ENCODE measurements at places on chromosomes 3 and 15.

GRCh38 chr3:60399292-60399691, 852.0 kb downstream of the FHIT start:
- no peak for DNase-seq

DNA sequence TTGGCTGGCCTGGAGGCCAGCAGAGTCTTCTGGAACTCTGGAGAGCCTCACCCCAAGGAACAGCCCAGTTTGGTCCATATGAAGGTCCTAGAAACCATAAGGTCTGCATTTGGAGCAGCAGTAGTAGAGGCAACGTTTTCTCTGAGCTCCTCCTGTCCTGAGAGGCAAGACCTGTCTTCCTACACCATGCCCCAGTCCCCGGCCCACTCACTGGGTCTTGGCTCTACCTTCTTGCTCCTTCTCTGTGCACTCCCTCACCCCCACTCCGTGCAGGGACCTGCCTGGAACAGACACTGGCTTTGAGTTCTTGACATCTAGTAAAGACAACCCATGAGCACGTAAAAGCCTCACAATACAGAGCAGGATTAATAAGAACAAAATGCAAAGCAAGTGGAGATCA, 76.6 kb downstream of the CHRD start:
- DNase-seq: no peak

DNA sequence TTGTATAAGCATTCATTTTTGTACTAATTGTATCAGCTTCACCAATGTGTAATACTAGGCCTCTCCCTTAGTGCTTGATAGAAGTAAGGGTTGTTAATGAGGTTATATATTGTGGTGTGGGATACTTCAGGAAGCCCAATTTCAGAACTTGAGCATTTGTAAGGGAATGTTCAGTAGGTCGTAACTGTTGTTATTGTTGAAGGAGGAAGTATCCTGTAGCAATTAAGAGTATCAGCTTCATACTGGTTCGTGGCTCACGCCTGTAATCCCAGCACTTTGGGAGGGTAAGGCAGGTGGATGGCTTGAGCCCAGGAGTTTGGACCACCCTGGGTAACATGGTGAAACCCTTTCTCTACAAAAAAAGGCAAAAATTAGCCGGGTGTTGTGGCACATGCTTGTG, 30.6 kb downstream of the IQGAP1 start:
- no peak for DNase-seq

- DNase-seq: no peak
These were observed 794 bp downstream of the ARPP19 start for GRCh38 chr15:52567871-52568600.

- no peak for DNase-seq
These were observed 648 bp downstream of the AMIGO3 start for GRCh38 chr3:49718858-49719213.
